Foreskin keratinocyte (primary cell): ENCODE measurements at places on chromosomes 11 and 22. TPM values are rescaled to one million over a fixed set of nuclear protein-coding genes. Genes with fewer than 3 reads are reported as not detected.
A peak's percentile ranks its signal among the peaks of the same experiment; 100 is the strongest.

Gene ST14
- 94.1 and 94.8 TPM in 2 replicates for total RNA-seq

Gene SSTR3
- not detected in 2 replicates for total RNA-seq

Gene CRYBB3
- total RNA-seq = not detected in 2 replicates

Gene PIM3
- 11.9 and 15.8 TPM in 2 replicates for total RNA-seq

Gene SLC25A18
- total RNA-seq = not detected in 2 replicates

Gene TP53AIP1
- 6.5 and 7.9 TPM in 2 replicates for total RNA-seq

Gene LRRC32
- 0.03 TPM in 1 of 2 replicates, not detected in the other for total RNA-seq

Gene PHOX2A
- not detected in 2 replicates for total RNA-seq

Gene RGL4
- not detected in 2 replicates for total RNA-seq

Gene OTOG
- total RNA-seq = not detected in 2 replicates

Gene RNF141
- total RNA-seq = 27.8 and 29.4 TPM in 2 replicates

Gene GGTLC2
- total RNA-seq = not detected in 2 replicates

Gene SAA4
- not detected in 2 replicates for total RNA-seq

Gene TCN1
- not detected in 2 replicates for total RNA-seq

Gene NLRP14
- total RNA-seq = 0.04 and 0.07 TPM in 2 replicates

Gene FIBIN
- 0.21 and 0.41 TPM in 2 replicates for total RNA-seq

GRCh38 chr11:85886089-85887056, 31.2 kb downstream of the CCDC83 start:
- no peak for DNase-seq

- DNase-seq = no peak
These were observed 1.1 kb downstream of the ALDH3B2 start for GRCh38 chr11:67673358-67673757.

- peak; percentile 96 for DNase-seq
These were observed 67.2 kb downstream of the C11orf91 start for GRCh38 chr11:33633251-33634003.

DNA sequence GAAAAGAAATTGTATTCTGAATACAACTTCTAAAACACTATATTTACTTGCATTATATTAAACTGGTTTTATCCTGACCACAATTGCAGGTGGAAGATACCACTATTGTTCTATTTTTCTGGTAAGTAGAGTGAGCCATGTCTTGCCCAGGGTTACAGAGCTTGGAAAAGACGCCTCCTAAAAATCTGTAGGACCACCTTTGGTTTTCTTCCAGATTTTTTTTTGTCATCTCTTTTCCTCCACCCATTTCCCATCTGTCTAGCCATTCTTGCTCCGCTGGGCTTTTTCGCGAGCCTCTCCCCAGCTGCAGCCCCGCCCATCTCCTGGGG, 294 bp upstream of the MTMR3 start:
- DNase-seq = no peak

DNA sequence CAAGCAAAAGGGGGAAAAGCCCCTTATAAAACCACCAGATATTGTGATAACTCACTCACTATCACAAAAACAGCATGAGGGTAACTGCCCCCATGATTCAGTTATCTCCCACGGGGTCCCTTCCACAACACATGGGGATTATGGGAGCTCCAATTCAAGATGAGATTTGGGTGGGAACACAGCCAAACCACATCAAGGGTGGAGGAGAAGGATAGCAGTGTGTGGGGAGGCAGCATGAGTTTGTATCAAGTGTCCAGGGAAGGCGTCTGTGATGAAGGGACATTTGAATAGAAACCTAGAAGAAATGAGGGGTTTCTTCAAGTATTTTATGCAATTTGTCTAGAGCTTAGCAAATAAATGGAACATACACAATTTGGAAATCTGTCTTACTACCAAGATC, 98.2 kb downstream of the SLC1A2 start:
- DNase-seq = no peak

DNA sequence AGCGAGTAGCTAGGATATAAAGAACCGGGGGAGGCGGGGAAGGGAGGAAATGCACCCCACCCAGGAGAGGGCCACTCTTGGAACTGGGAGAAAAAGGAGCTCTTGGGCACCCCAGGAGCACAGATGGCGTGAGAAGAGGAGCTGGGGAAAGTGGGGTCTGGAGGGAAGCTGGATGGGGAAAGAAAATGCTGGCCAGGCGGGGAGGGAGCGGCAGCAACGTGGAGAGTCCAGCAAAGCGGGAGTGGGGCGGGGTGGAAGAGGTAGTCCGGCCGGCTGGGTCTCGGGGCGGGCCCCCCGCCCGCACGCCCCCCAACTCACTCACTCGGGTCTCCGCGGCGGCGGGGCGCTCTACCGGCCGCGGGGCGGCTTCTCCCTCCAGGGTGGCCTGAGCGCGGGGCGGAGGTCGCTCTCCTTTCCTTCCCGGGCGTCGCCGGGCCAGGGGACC, 522 bp downstream of the TOB2 start:
- DNase-seq = no peak

GRCh38 chr11:115423728-115424459, 80.3 kb downstream of the CADM1 start:
- no peak for DNase-seq

GRCh38 chr11:12216041-12216451, 105.7 kb downstream of the MICAL2 start:
- DNase-seq = no peak

- DNase-seq = no peak
These were observed 14.5 kb upstream of the MMP20 start for GRCh38 chr11:102639656-102640055.

DNA sequence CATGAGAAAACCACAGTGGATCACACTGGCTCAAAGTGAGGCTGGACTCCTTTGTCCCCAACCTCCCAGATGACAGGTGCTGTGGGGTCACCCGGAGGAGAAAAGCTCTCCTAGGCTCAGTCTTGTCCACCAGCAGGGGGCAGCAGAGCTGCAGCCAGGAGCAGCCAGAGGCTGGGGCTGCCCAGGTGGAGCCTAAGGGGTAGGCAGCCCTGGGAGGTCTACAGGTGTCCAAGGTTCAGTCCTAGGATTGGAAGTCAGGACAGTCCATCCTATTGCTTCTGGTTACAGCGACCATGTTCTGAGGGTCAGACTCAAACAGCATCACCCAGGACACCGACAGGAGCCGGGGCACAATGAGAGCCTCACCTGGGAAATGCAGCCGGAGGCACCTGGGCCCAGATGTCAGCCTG, 77.6 kb upstream of the IGLL5 start:
- DNase-seq = no peak

DNA sequence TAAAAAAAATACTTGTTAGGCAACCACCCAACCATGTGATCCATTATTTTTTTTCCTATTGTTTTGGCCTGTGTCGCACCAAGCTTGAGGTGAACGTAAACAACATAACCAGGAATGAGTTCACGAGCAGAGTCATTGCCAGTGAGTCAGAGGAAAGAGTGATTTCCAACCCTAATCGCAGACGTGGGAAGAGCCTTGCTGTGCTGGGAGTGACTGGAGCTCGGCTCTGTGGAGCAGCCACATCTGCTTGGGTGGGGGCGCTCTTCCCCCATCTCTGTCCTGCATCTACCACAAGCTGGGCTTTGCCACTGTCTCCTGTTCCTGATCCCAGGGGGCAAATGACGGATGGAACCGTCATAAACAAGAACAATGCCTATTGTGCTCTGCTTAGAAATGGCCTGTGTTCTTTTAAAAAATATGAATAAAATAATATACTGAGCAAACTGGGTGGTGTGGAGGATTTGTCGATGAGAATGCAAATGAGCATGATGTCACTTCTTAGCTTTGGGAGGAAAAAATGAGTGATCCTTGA, 210.0 kb downstream of the KIRREL3 start:
- no peak for DNase-seq

DNA sequence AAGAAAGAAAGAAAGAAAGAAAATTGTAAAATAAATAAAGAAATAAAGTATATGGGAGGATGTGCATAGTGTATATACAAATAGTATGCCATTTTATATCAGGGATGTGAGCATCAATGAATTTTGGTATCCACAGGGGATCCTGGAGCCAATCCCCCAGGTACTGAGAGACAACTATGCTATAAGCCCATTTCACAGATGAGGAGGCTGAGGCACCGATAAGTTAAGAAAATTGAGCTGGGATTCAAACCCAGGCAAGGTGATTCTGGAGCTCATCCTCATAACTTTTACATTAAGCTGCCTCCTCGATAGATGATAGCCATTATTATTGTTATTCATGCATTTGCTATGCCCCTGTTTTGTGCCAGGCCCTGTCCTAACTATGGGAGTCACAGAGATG, 47.0 kb upstream of the ACCSL start:
- DNase-seq = no peak

- DNase-seq = no peak
These were observed 908.5 kb upstream of the RAG2 start for GRCh38 chr11:37506531-37506930.

DNA sequence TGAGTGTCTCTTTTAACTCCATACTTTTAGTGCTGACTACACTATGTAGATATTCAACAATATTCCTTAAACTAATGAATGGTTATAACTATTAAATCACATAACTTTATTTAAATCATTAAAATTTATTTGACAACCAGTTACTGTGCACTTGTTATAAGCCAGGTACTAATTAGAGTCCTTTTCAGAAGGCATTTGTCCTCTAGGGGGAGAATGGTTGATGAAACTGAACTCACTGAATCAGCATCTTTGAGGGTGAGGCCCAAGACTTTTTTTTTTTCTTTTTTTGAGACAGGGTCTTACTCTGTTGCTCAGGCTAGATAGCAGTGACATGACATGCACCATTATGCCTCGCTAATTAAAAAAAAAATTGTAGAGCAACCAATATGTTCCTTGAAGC, 515.6 kb upstream of the CCDC90B start:
- no peak for DNase-seq

- DNase-seq = peak; percentile 60
These were observed 20.9 kb upstream of the UPB1 start for GRCh38 chr22:24474221-24474620.

- DNase-seq = no peak
These were observed at the start of gene TMPRSS5 for GRCh38 chr11:113705871-113706655. Gene TMPRSS5, minus strand, starts transcription at chr11:113706308. Its CDS starts 84 bp downstream, at chr11:113706224.

DNA sequence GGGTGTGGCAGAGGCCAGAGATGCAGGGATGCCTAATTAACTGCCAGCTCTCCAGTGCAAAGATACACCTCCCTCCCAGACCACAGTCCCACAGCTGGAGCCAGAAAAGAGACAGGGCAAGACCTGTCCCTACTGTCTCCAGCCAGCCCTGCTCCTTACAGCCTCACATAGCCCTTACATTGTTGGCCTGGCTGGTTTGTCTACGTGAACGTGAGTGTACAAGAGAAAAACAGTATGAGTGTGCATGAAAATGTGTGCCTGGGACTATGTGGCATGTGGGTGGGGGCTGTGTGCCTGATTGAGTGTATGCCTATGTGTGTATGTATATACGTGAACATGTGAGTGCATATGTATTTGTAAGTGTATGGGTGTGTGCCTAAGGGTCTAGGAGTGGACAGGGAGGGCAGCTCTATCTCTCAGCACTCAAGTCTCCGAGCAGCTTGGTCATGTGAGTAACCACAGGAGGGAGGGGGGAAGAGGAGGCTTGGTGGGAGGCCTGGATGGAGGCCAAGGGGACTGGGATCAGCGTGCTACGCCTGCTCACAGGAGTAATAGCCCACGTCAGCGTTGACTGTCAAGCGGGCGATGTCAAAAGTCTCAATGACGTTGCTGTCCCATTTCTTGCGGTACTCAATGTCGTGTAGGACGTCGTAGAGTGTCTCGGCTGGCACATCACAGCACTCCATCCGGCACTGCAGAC, 6.6 kb upstream of the ARAP1 start:
- DNase-seq = no peak

DNA sequence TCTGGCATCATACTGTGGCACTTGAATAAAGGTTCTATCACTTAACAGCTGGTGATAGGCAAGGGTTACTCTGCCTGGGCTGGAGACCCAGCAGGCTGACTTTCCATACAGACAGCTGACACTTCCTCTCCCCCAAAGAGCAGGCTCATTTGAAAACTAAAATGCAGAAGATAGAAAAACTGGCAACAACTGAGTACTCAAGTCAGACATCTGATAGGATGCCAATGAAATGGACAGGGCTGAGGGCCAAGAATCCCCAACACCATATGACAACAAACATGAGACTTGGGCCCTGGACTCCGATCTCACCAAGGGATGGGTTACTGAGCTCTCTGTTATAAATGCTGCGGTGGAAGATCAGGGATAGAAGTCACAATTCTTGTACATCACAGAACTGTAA, 237.2 kb downstream of the LRRC4C start:
- DNase-seq = no peak

- peak; percentile 30 for DNase-seq
These were observed 168.8 kb downstream of the RCN1 start for GRCh38 chr11:32259641-32260081.

DNA sequence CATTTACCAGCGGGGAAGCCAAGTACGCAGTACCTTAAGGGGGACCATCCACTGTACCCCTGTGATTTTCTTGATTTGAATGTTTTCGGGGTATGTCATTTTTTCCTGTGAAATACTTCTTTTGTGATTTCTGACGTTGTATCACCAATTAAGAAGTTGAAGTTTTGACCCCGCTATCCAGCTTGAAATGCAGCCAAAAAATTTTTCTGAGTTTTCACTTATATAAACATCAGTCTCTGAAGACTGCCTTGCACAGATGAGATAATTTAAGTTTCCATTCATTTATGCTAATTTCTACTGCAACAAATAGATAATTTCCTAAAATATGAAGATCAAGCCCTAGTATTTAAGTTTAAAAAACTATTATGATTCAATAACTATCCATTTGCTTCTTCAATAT, 20.0 kb downstream of the CTSC start:
- DNase-seq = no peak

- DNase-seq = no peak
These were observed 1.7 kb upstream of the TMEM135 start for GRCh38 chr11:87035976-87036583.

GRCh38 chr11:4748438-4748837, 21.3 kb downstream of the OR51F1 start:
- peak; percentile 30 for DNase-seq

- DNase-seq = no peak
These were observed 190.0 kb downstream of the GRIA4 start for GRCh38 chr11:105799728-105800462.

DNA sequence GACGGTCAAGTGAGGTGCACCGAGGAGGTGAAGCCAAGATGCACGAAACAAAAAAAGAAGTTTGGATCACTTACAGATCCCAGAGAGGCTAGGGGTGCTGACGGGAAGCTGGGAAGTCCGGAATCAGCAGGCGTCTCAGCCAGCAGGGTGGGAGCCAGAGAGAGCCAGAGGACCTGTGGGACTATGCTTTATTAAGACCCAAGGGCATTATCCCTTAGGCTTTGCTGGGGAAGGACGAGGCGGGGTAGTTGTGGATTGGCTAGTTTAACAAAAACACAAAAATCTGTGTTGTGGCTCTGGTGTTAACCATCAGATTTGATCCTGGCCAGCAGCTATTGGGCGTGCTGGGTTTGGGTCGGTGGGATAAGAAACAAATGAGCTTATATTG, 427.1 kb downstream of the DYNC2H1 start:
- no peak for DNase-seq
